ENCODE measurements at places on chromosomes 6 and 20.

GRCh38 chr6:142851601-142852000 is 93.4 kb downstream of the HIVEP2 start:
- DNase-seq = no peak

DNA sequence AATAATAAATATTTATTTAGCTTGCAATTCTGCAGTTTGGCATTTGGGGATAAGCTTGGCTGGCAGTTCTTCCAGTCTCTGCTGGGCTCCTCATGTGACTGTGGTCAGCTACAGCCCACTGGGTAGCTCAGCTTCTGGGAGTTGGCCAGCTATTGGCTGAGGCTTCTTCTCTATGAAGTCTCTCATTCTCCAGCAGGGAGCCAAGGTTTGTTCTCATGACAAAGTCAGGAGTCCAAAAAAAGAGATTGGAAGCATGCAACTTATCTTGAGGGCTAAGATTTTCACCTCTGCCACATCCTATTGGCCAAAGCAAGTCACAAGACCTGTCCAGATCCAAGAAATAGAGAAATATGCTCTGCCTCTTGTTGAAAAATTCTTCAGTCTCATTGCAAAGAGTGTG is 94.6 kb downstream of the SNAP25 start:
- DNase-seq = no peak

GRCh38 chr6:12147557-12148316 is 135.6 kb downstream of the HIVEP1 start:
- DNase-seq = no peak

DNA sequence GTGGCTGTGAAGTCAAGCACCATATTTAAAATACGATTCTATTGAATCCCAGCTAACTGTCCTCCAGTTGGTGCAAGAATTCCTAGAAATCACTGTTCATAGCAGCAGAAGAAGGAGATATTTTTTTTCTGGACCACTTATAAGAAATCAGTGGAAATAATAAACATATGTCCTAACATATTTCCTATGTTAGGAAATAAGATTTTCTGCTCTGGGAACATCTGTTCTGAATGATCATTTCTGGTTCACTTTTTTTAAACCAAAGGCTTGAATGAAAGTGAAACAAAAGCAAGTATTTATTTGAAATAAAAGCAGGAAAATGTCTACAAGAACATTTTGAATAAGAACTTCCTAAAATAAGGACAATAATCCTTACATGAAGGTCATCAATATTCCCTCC is 138.9 kb upstream of the RALGAPA2 start:
- no peak for DNase-seq

- no peak for DNase-seq
These were observed 46.8 kb upstream of the TENT5A start for GRCh38 chr6:81799323-81799722.

- peak; percentile 26 for DNase-seq
These were observed 5.8 kb downstream of the TM9SF4 start for GRCh38 chr20:32115211-32115767.

DNA sequence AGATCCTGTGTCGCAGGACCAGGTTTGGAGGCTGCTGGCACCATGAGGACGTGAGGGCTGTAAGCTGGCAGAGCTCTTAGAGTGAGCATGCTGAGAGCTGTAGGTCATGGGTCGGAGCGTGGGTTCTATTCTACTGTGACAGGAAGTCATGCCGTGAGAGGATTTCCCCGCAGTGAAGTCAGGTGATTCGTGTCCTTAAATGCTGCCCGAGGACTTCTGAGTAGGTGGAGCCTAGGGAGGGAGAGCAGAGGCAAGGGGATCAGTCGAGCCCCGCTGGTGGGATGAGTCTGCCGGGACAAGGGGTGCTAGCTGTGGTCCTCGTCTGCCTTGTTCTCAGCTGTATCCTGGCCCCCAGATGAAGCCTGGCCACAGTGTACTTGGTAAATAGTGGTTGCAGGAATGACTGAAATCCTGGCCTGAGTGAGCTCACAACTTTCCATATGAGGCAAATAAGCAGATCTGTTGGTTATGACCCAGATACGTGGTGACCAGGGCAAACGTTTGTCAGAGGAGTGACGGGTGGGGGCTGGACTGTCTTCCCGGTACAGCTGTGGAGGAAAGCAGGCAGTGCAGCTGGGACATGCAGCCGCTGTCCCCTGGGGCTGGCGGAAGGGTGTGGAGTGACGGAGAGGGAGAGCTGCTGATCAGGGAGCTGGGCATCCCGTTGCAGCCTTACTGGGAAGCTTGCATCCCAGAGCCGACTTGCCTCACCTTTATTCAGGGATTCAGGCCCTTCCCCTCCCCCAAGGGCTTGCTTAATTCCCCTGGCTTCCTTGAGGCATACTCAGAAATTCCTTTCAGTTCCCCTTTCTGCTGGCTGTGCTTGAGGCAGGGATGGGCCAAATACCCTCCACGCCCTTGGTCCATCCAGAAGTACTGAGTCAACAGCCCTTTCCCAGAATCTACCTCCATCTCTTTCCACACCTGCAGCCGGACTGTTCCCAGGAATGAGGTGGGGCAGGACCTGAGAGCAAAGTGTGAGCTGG is 250.9 kb upstream of the RREB1 start:
- DNase-seq = no peak

GRCh38 chr6:91412532-91412931 is 825.7 kb upstream of the MAP3K7 start:
- no peak for DNase-seq

- DNase-seq = no peak
These were observed 155.1 kb upstream of the MMS22L start for GRCh38 chr6:97438011-97438671.

DNA sequence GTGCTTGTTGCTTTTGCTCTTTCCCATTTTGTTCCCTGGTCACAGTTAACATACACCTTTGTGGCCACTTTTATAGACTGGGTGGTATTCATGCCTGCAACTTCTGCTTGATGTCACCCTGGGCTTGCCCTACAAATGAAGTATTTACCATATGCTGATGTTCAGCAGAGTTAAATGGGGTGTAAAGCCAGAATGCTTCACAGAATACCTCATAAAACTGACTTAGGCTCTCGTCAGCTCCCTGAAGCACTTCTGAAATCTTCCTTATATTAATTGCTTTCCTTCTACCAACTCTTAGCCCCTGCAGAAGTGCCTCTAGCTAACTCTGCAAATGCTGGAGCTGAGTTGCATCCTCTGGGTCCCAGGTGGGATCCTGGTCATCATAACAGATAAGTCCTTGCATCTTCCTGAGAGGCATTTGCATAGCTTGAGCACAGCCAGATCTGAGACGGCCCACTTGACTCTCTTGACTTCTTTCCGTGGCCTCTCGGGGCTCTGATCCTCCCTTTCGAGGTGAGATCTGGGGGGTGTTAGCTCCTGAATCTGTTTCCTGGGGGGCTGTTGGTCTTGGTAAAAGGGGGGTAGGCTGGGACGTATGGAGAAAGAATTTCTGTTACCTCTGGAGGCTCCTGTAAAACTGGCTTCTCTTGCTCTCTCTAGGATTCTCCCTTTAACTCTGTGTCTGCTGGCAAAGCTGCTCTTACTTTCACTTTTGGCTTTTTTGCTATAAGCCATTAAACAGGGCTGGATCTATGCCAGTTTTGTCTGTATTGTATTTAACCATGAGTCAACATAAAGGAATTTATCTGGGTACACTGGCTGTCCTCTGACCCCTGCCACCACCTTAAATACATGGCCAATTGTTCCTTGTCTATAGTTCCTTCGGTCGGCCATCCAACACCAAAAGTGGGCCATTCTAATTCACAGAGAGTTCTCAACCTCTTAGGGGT is 223.0 kb upstream of the SYNCRIP start:
- DNase-seq = no peak

DNA sequence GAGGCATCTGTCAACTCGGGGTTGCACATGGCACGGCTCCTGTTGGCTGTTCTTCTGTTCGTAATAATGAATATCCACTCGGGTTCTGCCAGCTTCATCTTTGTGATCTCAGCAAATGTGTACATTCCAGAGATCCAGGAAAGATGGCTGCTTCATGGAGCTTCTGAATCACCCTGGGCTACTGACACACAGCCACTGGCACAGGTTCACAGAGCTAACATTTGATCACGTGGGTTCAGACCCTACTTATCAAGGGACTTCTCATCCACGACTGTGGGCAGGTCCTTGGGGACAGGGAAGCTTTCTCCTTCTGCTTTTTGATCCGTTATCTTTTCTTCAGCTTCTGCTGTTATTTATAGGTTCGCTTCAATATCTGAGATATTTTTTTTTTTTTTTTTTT is 18.1 kb downstream of the PPP1R3G start:
- DNase-seq = no peak

DNA sequence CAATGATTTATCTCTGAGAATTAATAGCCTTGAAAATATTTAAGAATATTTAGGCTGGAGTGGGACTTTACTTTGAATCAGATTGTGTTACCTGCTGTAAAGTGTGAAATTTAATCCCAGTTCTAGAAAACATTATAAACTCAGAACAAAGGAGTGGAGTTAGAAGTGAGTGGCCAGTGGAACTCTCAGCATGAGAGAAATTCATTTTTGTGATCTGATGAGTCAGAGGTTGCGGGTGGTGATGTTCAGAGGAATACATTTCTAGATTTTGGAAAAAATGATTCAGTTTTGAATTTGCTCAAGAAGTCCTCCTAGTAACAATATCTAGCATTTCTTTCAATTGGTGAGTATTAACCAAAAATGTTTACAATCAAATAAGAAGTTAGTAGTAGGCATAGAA is 167.5 kb downstream of the ZFAND3 start:
- DNase-seq = no peak

- peak; percentile 88 for DNase-seq
These were observed at the start of gene MAP3K5 for GRCh38 chr6:136792410-136793262. MAP3K5 (minus strand) TSS chr6:136792477; CDS start chr6:136792157, 320 bp downstream.

DNA sequence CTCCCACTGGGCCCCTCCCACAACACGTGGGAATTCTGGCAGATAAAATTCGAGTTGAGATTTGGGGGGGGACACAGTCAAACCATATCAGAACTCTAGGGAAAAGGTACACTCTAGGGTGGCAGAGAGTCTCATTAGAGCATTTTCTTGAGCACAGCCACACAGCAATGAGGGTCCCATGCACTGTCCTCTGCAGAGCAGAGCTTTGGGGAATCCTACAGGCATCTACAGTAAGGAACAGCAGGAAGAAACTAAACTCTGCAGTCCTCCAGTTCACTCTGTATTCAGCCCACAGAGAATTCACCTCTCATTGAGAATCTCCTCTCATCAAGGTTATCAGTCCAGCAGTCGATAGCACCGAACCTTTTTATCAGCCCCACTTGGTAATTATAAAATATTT is 438.6 kb upstream of the NOX3 start:
- DNase-seq = no peak

GRCh38 chr6:143614235-143614634 is 63.5 kb upstream of the PHACTR2 start:
- DNase-seq = no peak

DNA sequence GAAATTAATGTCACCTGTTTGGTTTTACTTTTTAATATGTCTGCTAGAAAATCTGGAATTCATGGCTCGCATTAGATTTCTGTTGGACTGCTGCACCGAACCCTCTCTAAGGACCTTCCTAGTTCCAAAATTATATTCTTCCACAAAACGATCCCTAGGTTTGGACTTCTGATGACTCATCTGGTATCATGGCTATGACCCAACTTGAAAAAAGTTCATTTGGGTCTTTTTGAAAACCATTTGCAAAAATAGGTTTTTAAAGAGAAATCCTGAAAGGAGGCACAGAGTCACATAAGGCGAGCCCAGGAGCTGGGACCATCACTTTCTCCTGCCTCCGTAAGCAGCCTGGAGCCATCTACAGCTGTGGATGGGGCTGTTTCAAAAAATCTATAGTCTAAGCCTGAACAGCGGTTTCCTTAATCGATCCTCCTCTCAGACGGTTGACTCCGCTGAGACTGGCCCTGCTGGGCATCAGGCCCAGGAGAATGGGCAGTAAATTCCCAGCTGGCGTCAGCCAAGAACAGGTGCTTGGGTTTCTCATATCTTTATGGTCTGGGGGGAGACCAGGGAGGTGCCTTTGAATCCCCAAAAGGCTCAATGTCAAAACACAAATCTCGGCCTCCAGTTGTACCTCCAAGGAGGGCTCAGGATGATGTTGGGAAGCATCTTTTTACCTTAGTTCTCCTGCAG is 44.6 kb downstream of the SLC24A3 start:
- DNase-seq = no peak

- DNase-seq = no peak
These were observed 33.9 kb downstream of the SCAF8 start for GRCh38 chr6:154767003-154767723.

GRCh38 chr6:52381249-52381648 is 19.3 kb downstream of the PAQR8 start:
- DNase-seq = no peak

DNA sequence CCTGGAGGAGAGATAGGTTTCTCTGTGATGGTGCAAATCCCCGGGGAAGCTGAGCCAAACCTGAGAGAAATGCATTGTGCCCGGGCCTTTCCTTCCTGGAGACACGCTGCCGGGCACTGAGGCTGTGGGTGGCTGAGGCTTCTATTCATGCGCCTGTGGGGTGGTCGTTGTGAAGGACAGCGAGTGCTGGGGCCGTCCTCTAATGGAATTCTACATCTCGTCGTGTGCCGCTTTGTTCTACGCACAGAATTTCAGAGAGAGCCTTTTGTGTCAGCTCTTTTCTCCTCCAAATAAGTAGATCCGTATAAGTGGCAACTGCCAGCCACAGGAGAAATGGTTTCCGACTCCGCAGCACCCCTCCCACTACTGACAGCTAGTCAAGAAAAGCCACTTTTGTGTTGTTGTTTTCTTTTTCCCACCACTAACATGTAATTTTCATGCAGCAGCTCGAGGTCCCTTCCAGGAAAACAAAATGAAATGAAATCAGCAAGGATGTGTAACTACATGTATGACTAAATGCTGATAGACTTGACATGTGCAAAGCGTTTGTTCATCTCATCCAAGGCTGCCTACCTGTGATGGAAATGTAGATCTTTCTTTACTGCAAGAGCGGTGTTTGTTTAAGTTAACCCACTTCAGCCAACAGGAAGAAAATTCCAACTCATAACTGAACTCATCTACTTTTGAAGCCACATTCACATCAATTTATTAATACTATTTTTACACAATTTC is 26.4 kb upstream of the PXDC1 start:
- no peak for DNase-seq

DNA sequence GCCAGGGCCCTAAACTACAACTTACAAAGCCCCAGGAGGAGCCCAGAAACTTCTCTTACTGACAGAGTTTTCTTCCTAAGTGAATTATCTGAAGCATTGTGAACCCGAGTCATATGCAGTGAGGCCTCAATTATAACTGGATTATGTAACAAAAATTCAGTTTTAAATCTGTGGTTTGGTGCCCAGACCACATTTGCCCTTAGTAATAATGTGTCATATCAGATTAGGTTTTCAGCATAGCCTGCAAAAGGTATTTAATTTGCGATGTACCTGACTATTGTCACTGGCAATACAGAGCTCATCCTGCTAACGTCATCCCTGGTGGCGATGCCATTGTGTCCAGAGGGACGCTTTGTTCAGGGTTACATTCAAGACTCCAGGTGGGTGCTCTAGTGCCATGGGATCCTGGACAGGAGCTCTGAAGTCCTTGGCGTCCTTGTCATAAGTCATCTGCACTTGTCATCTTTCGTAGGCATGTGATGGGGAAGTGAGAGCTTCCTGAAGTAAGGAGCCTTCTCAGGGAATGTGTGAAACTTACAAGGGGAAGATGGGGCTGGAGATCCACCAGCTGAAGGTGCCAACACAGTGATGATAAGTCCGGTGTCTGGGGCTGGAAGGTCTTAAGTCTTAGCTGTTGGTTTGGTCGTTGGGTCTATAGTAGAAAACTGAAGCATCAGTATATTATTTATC is 65.1 kb downstream of the HIVEP1 start:
- DNase-seq = no peak

GRCh38 chr6:156833755-156834154 is 56.6 kb downstream of the ARID1B start:
- DNase-seq = no peak
